ENCODE measurements at places on chromosomes 5 and 9. TPM values are rescaled to one million over a fixed set of nuclear protein-coding genes. Genes with fewer than 3 reads are reported as not detected.

DNA sequence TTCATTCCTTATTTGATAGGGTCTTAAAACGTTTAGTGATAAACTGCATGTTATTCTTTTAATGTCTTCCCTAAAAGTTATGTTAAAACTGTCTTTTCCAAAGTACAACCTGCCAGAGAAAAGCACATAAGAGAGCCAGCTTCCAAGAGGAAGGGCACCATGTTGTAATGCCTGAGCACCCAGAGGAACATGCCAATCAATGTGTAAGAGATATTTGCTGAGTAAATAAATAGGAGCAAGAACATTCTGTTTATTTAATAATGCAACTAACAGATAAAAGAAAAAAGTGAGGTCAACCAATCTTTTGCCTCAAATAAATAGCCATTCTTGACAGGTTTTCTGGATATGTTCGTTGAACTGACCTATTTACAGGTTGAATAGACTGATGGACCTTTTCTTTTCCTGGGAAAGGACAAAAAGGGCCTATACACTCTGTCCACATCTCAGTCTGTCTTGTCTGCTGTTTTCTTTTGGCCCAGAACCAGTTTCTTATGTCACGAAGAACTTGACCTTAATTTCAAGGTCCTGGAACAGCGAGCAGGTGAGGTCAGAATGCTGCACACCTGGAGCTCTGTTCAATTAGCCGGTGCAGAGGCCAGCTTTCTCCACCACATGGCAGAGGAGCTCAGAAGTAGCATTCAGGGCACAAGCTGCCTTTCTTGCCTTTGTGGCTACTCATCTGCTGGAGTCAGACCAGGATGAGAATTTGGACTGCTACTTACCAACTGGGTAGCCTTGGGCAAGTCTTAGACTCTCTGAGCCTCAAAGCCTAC lies 77.7 kb downstream of the PLCXD3 start:
- no peak overlapping the region for H3K27ac ChIP-seq
- H3K27me3 ChIP-seq, result peaks cover 4% of the 10 kb centered on the region
- H3K4me1 ChIP-seq, result no peaks in the 10 kb centered on the region
- no peak overlapping the region for H3K4me3 ChIP-seq

- H3K4me3 ChIP-seq, result no peak overlapping the region
- H3K4me1 ChIP-seq, result no peaks in the 10 kb centered on the region
- no peak for DNase-seq
Observed at GRCh38 chr5:5192681-5193080, 52.6 kb downstream of the ADAMTS16 start.

GRCh38 chr9:121714075-121714705 lies 62.8 kb downstream of the DAB2IP start:
- no peak overlapping the region for H3K27ac ChIP-seq
- H3K4me1 ChIP-seq, result peaks cover 7% of the 10 kb centered on the region
- H3K27me3 ChIP-seq, result no peaks in the 10 kb centered on the region
- no peak for DNase-seq

- no peak overlapping the region for H3K27ac ChIP-seq
- DNase-seq, result no peak
- no peak overlapping the region for H3K4me3 ChIP-seq
- H3K36me3 ChIP-seq, result no peaks in the 10 kb centered on the region
- peaks cover 17% of the 10 kb centered on the region for H3K4me1 ChIP-seq
- no peaks in the 10 kb centered on the region for H3K27me3 ChIP-seq
Observed at GRCh38 chr5:149801307-149801990, 71.3 kb downstream of the PPARGC1B start.

DNA sequence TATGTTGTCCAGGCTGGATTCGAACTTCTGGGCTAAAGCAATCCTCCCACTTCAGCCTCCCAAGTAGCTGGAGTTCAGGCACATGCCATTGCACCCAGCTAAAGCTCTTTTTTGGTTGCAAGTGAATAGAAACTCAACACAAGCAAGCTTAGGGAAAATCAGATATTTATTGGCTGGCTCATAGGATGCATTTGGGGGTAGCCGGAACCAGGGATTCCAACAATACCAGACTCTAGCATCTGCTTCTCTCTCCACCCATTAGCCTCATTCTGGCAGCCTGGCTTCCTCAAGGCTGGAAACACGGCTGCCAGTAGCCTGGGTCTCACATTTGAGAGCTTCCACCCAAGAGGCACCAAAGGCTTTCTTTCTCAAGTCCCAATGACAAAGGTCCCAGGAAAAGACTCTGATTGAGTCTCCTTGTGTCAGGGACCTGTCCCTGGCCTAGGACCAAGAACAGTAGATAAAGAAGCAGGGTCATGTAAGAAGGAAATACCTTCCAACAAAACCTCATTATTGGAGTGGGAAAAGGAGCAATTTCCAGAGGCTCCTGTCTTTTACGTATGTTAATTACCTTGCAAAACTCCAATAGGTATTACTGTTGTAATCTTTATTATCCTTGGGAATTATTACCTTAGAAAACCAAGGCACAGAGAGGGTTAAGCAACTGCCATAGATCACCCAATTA lies 23.0 kb upstream of the B4GALT1 start:
- peaks cover 7% of the 10 kb centered on the region for H3K27me3 ChIP-seq
- no peaks in the 10 kb centered on the region for H3K4me1 ChIP-seq
- H3K27ac ChIP-seq, result no peak overlapping the region
- H3K36me3 ChIP-seq, result no peaks in the 10 kb centered on the region
- no peak overlapping the region for H3K4me3 ChIP-seq
- no peak for DNase-seq

DNA sequence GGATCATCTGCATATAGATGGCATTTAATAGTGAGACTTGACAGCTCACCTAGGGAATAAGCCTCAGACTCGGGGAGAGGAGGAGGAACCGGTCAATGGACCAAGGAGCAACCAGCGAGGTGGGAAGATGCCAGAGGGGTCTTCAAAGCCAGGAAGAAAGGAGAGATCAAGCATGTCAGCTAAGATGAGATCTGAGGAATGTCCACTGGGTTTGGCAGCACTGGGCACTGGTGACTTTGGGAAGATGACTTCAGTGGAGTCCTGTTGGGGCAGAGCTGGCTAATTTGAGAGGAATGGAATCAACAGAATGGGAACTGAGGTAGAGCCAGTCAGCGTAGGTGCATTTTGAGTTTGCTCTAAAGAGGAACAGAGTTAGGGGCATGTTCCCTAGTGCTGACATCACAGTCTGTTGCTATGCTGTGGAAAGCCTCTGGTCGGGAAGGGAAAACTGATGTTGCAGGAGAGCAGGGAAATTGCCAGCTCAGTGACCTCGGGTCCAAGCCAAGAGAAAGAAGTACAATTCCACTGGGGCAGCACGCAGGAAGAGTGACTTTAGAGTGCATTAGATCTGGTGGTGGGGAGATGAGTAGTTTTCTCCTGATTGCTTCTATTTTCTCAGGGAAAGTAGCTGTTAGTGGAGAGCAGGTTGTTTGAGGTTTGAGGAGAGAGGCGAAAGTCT lies 56.9 kb downstream of the ZNF618 start:
- H3K36me3 ChIP-seq, result no peaks in the 10 kb centered on the region
- H3K4me1 ChIP-seq, result peaks cover 9% of the 10 kb centered on the region
- no peak overlapping the region for H3K4me3 ChIP-seq
- no peaks in the 10 kb centered on the region for H3K27me3 ChIP-seq

- H3K4me1 ChIP-seq, result no peaks in the 10 kb centered on the region
- H3K36me3 ChIP-seq, result no peaks in the 10 kb centered on the region
- no peak for DNase-seq
Observed at GRCh38 chr9:85653153-85653552, 88.6 kb downstream of the AGTPBP1 start.

GRCh38 chr5:6856653-6857052 lies 143.4 kb downstream of the TENT4A start:
- H3K27me3 ChIP-seq, result no peaks in the 10 kb centered on the region
- no peaks in the 10 kb centered on the region for H3K4me1 ChIP-seq
- no peak overlapping the region for H3K4me3 ChIP-seq
- DNase-seq, result no peak

- no peak for DNase-seq
- no peak overlapping the region for H3K27ac ChIP-seq
- H3K27me3 ChIP-seq, result no peaks in the 10 kb centered on the region
- H3K36me3 ChIP-seq, result no peaks in the 10 kb centered on the region
Observed at GRCh38 chr5:117588611-117589010, 1014.0 kb upstream of the SEMA6A start.

DNA sequence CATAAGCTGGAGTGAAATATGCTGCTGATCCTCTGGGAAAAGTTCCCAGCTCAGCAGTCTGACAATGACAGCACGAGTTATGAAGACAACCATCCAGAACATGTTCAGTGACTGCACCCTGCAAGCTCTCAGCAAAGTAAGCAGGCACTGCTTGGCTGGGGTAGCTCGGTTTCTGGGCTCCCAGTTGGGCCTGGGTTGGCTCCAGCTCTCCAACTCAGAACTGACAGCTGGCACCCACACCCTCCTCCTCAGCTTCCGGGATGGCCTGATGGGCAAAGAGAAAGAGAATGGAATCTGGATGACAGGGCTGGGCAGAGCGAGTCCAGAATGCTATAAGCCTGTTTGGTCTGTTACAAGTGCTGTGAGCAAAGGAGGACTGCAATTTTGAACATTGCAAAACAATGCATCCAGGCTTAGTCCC lies 185.0 kb downstream of the CSNK1G3 start:
- no peaks in the 10 kb centered on the region for H3K27me3 ChIP-seq
- no peak for DNase-seq
- H3K27ac ChIP-seq, result no peak overlapping the region
- H3K4me1 ChIP-seq, result peaks cover 25% of the 10 kb centered on the region
- no peak overlapping the region for H3K4me3 ChIP-seq

DNA sequence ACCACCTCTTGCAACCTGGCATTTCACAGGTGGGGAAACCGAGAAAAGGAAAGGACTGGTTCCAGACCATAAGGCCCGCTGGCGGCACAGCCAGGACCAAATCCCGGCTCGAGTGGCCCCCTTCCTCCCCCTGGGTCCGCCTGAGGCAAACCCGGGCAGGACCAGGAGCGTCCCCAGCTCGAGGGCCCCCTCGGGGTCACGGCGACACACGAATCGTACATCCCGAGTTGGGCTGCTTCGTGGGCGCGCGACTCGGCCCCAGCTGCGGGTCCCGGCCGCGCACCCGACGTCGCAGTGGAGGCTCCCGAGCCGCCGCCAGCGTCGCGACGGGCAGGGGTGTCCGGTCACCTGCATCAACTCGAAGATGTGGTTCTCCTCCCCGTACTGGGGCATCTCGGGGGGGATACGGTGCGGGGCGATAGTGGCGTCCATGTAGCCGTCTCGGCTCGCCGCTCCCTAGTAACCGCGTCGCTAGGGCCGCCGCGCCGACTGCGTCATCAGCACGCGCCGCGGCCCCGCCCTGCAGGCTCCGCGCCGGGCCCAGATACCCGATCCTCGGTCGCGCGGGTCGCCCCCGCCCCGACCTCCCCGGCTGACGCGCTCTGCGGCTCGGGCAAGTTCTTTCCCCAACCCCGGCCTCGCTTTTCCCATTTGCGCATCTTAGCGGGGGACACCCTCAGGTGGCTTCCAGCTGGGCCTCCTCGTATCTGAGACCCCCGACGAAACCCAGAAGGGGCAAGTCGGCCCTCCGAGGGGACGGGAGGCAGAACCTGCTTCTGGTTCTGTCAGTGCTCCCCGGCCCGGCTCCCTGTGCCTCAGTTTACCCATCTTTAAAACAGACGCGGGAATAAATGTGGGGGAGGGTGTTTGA lies at the start of gene AK8:
Gene AK8, minus strand, starts transcription at position 461 of the 871 bp plus-strand sequence. Its CDS starts 29 bp downstream, at position 432.
- H3K4me3 ChIP-seq, result peak within 1 kb of the TSS; percentile 80
- DNase-seq, result peak; percentile 47
- H3K4me1 ChIP-seq, result no peaks in the 10 kb centered on the region
- no peaks in the 10 kb centered on the region for H3K36me3 ChIP-seq
- no peaks in the 10 kb centered on the region for H3K27me3 ChIP-seq

GRCh38 chr5:72363166-72363802 lies 43.1 kb downstream of the PTCD2 start:
- peaks cover 21% of the 10 kb centered on the region for H3K4me1 ChIP-seq
- no peaks in the 10 kb centered on the region for H3K27me3 ChIP-seq
- peak overlapping the region; percentile 93 for H3K27ac ChIP-seq
- DNase-seq, result peak; percentile 86
- peaks cover 8% of the 10 kb centered on the region for H3K36me3 ChIP-seq
- peak overlapping the region; percentile 15 for H3K4me3 ChIP-seq

GRCh38 chr9:81625969-81626368 lies 63.4 kb downstream of the TLE1 start:
- no peak overlapping the region for H3K4me3 ChIP-seq
- no peak for DNase-seq
- no peak overlapping the region for H3K27ac ChIP-seq
- peaks cover 10% of the 10 kb centered on the region for H3K4me1 ChIP-seq
- H3K36me3 ChIP-seq, result peaks cover 2% of the 10 kb centered on the region

DNA sequence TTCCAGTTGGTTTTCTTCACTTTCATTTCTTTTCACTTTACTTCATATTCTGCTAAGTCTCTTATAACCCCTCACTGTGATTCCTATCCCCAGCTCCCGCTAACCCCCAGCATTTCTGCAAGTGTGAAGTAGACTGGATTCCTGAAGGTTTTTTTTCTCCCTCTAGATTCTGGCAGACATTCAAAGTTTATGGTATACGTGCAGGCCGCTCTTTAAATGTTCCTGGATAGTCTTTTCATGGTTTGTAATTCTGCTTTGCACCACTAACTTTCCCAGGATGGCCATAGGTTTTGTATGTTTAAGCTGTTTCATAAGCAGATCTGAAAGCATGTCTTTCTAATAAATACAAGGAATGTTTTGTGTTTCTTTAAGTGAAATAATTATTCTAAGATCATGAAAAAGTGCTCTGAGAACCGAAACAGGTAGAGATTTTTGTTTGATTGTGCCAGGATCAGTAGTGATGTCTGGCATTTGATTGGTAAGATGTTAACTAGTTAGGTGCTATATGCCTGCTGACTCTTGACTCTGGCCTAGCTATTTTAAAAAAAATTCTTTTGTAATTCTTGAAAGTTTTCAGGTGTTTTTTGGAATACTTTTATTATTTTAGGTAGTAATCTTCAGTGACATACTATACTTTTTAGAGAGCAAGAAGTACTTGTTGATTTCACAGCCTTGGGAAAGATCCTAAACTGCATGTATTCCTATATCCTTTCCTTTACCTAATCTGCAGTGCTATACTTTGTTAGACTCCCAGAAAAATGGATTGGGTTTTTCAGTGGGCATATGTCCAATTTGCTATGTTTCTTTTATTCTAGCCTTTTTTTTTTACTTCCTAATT lies 29.7 kb downstream of the CNOT6 start:
- H3K36me3 ChIP-seq, result no peaks in the 10 kb centered on the region
- no peak overlapping the region for H3K27ac ChIP-seq
- H3K4me3 ChIP-seq, result no peak overlapping the region
- no peaks in the 10 kb centered on the region for H3K27me3 ChIP-seq
- H3K4me1 ChIP-seq, result no peaks in the 10 kb centered on the region
- DNase-seq, result no peak

- DNase-seq, result no peak
- H3K27ac ChIP-seq, result peak overlapping the region; percentile 51
- peak overlapping the region; percentile 73 for H3K4me3 ChIP-seq
- peaks cover 12% of the 10 kb centered on the region for H3K4me1 ChIP-seq
Observed at GRCh38 chr9:137552022-137552768, 516 bp downstream of the MRPL41 start.

- no peaks in the 10 kb centered on the region for H3K36me3 ChIP-seq
- H3K27me3 ChIP-seq, result no peaks in the 10 kb centered on the region
- H3K27ac ChIP-seq, result no peak overlapping the region
- no peak overlapping the region for H3K4me3 ChIP-seq
Observed at GRCh38 chr5:27266184-27266583, 227.8 kb upstream of the CDH9 start.

- no peaks in the 10 kb centered on the region for H3K4me1 ChIP-seq
- no peak overlapping the region for H3K27ac ChIP-seq
Observed at GRCh38 chr5:129609710-129610109, 138.2 kb upstream of the MINAR2 start.

GRCh38 chr9:12494411-12494810 lies 198.8 kb upstream of the TYRP1 start:
- no peak overlapping the region for H3K27ac ChIP-seq
- no peak for DNase-seq
- H3K36me3 ChIP-seq, result no peaks in the 10 kb centered on the region
- H3K27me3 ChIP-seq, result no peaks in the 10 kb centered on the region

Gene CTNND2
- 4.5 TPM for total RNA-seq

Gene CDO1
- 3.9 TPM for total RNA-seq

Gene SV2C
- 0.05 TPM for total RNA-seq

Gene MLANA
- total RNA-seq, result not detected

Gene TPPP
- 1.9 TPM for total RNA-seq

Gene COL27A1
- 31.2 TPM for total RNA-seq

Gene LEAP2
- 0.27 TPM for total RNA-seq

Gene AJM1
- 4.2 TPM for total RNA-seq

Data from astrocyte (in vitro differentiated cells and primary cell).